Peyer's patch (tissue), 4 donors: ENCODE measurements at places on chromosomes 6 and 20.

DNA sequence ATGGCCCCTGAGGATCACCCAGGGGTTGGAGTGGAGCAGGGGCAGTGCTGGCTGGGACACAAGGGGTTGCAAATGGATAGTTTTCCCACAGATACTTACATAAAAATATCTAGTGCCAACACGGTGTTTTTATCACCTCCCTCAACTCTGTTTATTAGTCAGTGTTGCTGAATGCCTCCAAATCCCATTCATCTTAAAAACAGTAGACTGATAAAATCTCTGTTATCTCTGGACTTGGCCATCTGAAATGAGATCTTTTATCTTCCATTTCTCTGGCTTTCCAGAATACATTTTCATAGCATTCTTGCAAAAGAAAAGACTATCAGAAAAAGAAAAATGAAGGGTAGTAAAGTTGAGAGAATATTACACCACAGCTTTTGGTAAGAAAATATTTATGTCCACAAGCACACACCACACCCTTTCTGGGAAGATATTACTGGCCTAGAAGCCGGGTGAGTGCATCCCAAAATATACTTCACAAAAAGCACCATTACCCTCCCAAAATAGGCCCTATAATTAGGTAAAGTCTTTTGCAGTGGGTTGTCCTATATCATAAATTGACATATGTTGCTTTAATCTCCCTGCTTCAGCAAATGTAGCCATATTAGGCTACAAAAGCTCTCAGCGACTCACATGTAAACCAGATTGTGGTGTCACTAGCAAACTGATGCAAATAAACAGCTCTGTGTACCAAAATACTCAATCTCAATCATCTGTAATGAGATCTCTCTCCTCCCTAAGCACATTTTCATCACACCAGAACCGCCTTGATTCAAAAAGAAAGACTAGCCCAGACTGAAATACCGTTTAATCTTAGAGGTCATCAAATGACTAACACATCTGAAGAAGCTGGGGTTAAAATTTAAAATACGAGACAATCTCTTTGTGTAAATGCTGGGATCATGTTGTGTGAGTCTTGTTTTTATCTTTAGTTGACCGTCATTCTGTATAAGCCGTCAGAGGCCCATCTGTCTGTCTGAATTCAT lies 96.7 kb downstream of the FYN start:
- no peak for DNase-seq

DNA sequence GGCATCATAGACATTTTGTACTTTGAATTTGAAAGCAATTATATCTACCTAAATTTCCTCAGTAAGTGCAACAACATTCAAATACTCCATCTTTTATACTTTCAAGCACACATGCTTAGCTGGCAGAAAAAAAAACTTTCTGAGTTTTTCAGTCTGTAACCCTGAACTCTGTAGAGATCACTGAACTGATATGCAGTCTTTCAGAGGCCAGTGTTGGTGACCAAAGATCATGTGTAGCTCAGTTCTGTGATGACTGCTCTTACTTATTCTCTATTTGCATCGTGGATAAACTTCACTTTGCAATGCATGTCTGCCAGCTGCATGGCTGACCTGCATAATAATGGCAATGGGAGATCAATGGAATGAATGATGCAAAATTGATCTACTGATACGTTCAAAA lies 431.3 kb downstream of the FRK start:
- no peak for DNase-seq

DNA sequence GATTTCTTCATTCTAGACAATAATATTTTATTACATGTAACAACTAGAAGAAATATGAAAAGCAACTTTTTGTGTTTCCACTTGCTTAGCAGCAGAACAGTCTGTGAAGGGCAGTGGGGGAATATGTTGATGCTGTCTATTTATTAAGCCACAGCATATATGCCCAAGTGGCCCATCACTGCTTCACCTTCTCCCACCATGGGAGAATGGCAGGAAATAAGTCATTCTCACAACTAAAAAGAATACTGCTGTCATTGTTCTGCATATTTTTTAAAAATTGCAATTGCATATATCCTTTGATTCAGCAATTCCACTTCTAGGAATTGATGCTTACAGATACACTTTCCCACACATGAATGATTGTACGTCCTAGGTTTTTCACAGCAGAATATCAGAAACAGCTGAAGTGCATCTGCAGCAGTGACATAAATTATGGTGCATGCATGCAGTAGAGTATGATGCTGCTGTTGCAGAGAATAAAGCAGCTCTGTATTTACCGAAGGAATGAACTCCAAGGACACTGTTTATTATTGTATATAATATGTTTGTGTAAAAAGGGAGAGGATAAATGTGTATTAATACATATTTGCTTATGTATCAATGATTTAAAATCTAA lies 26.8 kb downstream of the KIF3B start:
- DNase-seq = no peak

- DNase-seq = no peak
Measured at GRCh38 chr20:3296261-3297078, 57.5 kb upstream of the SLC4A11 start.

DNA sequence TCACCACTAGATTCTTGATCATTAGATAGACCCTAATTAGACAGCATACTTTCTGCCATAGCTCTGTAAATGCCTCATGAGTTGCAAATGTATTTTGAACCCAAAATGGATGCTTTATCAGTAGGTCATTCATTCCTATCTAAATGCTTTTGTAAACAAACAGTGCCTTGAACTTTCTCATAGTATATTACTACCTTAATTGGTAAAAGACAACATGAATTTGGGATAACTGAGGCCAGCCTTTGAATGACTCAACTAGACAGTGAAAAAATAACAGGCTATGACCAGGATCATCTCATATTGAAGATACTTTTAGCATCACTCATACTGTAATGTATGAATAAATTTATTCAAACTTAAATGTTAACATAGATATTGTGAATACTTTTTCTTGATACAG lies 37.0 kb upstream of the PRL start:
- no peak for DNase-seq

DNA sequence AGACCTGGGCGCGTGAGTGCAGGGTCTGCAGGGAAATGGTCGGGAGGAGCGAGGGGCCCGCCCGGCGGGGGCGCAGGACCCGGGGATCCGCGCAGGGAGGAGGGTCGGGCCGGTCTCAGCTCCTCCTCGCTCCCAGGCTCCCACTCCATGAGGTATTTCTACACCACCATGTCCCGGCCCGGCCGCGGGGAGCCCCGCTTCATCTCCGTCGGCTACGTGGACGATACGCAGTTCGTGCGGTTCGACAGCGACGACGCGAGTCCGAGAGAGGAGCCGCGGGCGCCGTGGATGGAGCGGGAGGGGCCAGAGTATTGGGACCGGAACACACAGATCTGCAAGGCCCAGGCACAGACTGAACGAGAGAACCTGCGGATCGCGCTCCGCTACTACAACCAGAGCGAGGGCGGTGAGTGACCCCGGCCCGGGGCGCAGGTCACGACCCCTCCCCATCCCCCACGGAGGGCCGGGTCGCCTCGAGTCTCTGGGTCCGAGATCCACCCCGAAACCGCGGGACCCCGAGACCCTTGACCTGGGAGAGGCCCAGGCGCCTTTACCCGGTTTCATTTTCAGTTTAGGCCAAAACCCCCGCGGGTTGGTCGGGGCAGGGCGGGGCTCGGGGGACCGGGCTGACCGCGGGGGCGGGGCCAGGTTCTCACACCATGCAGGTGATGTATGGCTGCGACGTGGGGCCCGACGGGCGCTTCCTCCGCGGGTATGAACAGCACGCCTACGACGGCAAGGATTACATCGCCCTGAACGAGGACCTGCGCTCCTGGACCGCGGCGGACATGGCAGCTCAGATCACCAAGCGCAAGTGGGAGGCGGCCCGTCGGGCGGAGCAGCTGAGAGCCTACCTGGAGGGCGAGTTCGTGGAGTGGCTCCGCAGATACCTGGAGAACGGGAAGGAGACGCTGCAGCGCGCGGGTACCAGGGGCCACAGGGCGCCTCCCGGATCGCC lies 54.2 kb upstream of the HLA-A start:
- no peak for DNase-seq

GRCh38 chr20:51966296-51966971 lies 164.1 kb upstream of the SALL4 start:
- no peak for DNase-seq

GRCh38 chr6:74066168-74066871 lies 370.3 kb downstream of the CD109 start:
- DNase-seq = no peak

GRCh38 chr20:54680872-54681619 lies 205.7 kb downstream of the DOK5 start:
- no peak for DNase-seq

DNA sequence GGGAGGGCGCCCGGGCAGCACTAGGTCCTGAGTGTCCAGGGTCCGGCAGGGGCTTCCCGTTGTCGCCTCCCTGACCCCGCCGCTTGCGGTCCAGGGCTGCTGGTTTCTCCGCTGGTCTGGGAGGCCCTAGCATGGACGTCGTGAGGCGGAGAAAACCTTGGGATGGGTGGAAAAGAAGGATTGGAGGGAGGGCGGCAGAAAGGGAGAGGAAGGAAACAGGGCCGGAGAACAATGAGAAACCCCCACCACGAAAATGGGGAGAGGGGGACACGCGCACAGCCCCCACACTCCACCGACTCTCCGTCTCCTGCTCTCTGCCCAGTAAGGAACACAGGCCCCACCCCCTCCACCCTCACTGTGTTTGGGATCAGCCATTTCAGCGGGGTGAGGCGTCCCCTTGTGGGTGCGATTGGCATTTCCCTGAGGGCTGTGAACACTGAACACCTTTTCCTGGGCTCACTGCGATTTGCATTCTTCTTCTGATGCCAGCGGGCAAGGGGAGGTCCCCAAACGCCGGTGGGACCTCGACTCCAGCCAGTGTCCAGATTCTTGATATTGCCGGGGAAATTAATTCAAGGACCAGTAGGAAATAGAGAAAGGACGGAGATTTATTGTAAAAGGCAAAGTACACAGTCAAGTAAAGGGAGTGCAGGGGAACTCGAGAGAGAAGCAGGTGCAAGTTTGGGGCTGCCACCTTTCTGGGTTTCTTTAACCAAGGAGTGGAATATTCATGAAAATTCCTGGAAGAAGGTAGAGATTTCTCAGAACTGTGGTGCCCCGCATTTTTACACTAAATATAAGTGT lies 3.3 kb upstream of the RAET1G start:
- peak; percentile 94 for DNase-seq

- no peak for DNase-seq
Measured at GRCh38 chr6:18561037-18561750, 174.0 kb downstream of the RNF144B start.

- DNase-seq = no peak
Measured at GRCh38 chr20:53227523-53227922, 255.4 kb downstream of the TSHZ2 start.

DNA sequence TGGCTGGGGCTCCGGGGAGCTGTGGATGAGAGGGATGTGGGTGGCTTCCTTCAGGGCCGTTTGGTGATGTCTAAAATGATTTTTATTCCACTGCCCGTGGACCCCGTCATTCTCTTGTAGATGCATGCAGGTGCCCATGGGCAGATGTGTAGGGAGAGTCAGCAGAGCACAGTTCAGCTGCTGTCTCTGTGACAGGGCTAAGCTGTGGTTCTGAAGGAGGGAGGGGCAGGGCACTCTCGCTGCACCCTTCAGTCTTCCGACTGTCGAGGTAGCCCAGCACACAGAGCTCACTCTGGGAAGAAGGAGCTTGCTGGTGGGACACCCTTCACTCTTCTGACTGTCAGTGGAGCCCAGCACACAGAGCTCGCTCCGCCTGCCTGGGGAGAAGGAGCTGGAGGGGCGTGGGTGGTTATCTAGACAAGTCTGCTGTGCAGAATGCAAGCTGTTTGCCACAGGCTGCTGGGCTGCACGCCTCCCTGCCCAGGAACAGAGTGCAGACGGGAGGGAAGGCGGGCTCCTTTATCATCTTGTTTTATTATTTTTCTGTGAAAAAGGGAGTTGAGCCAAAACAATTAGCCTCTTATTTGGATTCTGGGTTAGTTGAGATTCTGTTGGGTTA lies 28.4 kb upstream of the ADRM1 start:
- no peak for DNase-seq

GRCh38 chr6:16334671-16335070 lies 96.3 kb downstream of the GMPR start:
- no peak for DNase-seq

GRCh38 chr6:117573006-117573680 lies 29.2 kb downstream of the GOPC start:
- no peak for DNase-seq
